ENCODE measurements at places on chromosomes 6 and 20. TPM values are rescaled to one million over a fixed set of nuclear protein-coding genes. Genes with fewer than 3 reads are reported as not detected.

DNA sequence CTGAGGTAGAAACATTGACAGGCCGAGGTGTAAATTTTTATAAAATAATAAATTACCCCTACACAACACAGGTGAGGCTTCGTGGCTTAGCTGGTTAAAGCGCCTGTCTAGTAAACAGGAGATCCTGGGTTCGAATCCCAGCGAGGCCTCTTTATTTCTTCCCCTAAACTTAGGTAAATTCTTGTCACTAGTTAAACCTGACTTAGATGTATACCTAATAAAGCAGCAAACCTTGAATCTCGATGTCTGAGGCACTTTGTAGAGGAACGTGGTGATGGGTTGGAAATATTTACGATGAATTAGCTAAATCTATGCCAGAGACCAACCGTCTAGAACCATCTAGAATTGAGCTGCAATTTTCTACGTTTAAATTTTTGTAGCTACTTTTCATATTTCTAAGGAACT, 185.6 kb downstream of the OR2B2 start:
- H3K27me3 ChIP-seq: peaks cover 64% of the 10 kb centered on the region
- H3K27ac ChIP-seq: no peak overlapping the region
- peaks cover 2% of the 10 kb centered on the region for H3K4me1 ChIP-seq
- H3K4me3 ChIP-seq: no peak overlapping the region
- no peaks in the 10 kb centered on the region for H3K36me3 ChIP-seq

DNA sequence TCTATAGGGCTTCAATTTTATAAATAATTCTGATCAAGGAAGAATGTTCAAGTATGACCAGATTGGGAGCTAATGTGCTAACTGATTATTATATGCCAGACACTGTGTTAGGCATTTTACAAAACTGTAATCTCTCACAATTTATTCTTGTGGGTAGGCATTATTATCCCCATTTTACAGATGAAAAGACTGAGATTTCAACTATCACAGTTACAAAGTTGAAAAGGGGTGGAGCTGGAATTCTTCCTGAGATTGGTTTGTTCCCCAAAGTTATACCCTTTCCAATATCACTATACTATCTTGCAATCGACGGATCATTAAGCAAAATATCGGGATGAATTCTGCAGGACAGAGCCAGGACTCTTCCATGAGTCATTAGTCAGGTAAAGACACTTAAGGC, 57.1 kb downstream of the TPD52L1 start:
- H3K4me1 ChIP-seq: no peaks in the 10 kb centered on the region
- DNase-seq: no peak
- no peaks in the 10 kb centered on the region for H3K36me3 ChIP-seq
- no peak overlapping the region for H3K27ac ChIP-seq

DNA sequence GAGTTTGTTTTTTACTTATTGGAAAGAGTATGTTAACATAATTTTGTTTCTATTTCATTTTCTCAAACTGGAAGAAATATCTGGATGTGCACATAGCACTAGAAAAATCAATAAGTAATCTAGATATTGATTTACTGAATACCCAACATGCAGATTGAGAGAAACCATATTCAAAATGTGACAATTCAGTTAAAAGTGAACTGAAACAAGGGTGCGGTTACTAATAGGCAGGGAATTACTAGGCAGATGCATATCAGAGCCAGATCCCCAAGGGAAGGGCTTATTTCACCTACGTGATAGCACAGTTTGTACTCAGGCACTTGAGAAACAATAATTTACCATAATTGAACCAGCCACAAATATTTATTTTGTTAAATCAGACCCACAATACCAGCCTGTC, 493.1 kb upstream of the FLRT3 start:
- DNase-seq: no peak
- H3K36me3 ChIP-seq: no peaks in the 10 kb centered on the region
- no peak overlapping the region for H3K27ac ChIP-seq
- no peak overlapping the region for H3K4me3 ChIP-seq
- H3K4me1 ChIP-seq: no peaks in the 10 kb centered on the region
- no peaks in the 10 kb centered on the region for H3K27me3 ChIP-seq

DNA sequence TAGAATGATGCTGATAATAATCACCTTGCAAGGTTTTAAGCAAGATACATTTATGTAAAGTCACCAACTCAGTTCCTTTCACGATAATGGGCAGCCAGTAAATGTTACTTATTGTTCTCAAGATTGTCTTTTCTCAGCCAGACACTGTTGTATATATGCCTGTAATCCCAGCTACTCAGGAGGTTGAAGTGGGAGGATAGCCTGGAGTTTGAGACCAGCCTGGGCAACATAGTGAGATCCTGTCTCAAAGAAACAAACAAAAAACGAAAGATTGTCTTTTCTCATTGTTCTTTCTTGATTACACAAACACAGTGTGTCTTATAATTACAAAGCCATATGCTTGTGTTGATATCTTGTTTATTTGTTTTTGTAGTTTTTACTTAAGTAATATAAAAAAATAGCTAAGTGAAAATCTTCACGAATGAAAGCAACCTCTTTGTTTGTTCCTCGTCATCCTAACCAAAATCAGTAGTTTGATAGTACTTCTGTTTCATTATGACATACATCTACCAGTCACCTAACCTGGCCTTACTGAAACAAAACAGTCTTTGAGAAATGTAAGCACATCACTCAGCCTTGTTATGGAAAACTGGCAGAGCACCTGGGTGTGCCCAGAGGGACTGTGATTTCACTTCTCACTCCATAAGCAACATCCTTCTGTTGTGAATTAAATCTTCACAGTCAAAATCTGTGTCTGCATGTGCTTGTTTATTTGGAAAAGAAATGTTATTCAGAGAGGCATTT, 436.2 kb upstream of the SOX4 start:
- no peak overlapping the region for H3K27ac ChIP-seq
- peaks cover 1% of the 10 kb centered on the region for H3K36me3 ChIP-seq
- H3K4me3 ChIP-seq: no peak overlapping the region

OR2B3 gene
- not detected for total RNA-seq

FABP7 gene
- total RNA-seq: not detected

All from activated CD8-positive, alpha-beta memory T cell treated with anti-CD3 and anti-CD28 coated beads, Interleukin-2, amount 10 ng/mL, durations not matched to agents 7 days and 5 days (primary cell).